ENCODE measurements at places on chromosomes 5 and 9.
A peak's percentile ranks its signal among the peaks of the same experiment; 100 is the strongest.

- DNase-seq = no peak
Observed at GRCh38 chr9:133200631-133201030, 8.4 kb downstream of the OBP2B start.

DNA sequence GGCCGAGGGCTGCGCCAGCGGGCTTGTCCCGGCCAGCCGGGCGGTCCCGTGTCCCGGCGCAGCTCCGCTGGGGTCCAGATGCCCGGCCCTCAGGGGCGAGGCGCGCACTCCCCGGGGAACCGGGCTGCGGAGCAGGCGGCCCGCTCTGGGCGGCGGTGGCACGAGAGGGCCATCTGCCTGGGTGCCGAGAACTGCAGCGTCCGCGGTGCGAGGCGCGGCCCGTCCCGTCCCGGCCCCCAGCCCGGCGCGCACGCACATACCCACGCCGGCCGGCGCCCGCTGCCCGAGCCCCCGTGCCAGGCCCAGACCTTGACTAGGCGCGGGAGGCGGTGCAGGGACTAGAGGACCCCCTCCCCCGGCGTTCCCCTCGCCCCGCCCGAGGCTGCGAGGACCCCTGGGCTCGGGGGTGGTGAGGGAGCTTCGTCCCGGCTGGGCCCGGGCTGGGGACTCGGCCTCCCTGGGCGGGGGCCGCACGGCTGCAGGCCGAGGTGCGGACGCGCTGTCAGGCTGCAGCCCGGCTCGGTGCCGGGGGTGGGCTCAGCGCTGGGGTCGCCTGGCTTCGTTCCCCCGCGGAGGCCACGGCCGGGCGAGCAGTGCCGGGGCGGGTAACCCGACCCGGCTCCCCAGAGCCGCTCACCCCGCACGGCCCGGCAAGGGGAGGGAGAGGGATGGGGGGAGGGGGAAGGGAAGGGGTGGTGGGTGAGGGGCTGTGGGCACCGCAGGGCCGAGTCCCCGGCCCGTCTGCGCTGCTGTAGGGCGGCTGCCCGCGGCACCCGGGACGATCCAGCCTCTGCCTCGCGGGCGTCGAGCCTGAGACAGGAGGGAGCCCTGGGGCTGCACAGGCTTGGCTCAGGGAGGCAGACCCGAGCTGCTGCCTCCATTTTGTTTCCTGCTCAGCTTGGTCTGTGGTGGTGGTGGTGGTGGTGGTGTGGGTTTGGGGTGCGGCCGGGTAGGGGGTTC, 1.2 kb upstream of the NSD1 start:
- no peak for DNase-seq

DNA sequence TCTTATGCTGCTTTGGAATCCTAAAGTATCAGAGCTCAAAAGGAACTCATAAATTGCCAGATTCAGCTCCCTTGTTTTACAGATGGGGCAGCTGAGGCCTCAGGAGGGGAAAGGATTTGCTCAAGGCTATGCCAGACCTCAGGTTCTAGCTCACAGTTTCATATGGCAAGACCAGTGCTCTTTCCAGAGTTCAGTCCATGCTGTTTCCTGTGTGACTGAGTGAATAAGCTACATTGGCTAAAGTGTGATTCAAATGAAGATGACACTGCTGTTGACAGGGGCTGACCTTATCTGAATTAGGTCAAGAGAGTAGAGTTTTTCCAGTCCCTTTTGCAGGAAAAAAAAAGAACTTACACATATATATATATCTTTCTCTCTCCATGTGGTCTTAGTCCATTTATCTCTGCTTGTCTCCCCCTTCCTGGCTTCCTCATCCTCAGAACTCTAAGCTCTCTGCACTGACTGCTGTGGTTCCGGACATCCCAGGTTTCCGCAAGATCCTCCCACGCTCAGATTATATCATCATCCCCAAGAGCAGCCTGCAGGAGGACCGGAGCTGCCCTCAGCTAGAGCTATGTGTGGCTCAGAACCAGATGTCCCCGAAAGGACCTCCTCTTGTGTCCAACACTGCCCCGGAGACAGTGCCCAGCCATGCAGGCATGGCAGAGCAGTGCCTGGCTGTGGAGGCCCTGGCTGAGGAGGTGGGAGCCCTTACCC, 9.3 kb downstream of the HMGXB3 start:
- peak; percentile 46 for DNase-seq

GRCh38 chr5:7756453-7756852, 94.5 kb downstream of the CFAP90 start:
- no peak for DNase-seq

DNA sequence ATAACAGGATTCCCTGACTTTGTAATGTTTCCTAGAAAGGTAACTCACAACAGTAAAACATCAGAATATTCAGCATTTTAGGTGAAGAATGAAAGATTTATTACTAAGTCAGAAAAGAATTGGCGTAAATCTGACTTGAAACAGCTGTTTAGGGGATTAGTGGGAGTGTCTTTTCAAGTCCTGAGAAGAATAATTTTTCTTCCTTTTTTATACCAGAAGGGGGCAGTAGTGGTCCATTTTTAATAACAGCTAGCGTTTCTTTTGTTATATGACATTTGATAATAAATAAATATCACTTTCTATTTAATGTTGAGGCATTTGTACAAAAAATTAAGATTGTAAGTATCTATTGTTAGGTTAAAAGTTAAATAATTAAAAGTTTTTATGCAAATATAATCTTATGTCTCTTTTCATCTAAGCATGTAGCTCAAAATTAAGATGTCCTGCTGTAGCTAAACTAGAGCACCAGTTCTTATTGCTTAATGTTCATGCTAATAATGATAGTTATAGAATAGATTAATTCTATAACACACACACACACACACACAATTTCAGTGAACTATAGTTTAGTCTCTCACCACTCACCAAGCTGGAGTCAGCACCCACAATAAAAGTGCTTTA, 258.7 kb upstream of the ARRDC3 start:
- DNase-seq = peak; percentile 22

DNA sequence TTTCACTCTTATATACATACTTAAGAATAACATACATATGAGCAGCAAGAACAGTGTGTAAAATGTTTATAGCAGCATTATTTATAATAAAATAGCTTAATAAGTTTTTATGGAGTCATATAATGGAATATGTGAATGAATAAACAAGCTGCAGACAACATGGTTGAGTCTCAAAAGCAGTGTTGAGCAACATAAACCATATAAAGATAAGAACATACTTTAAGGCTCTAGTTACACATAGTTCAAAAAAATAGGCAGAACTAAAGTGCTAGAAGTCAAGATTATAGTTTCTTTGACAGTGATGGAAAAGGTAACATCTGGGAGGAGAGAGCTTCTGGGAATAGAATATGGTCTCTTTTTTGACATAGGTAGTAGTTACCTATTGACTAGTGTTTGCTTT, 53.7 kb upstream of the ADAMTS19 start:
- DNase-seq = no peak

DNA sequence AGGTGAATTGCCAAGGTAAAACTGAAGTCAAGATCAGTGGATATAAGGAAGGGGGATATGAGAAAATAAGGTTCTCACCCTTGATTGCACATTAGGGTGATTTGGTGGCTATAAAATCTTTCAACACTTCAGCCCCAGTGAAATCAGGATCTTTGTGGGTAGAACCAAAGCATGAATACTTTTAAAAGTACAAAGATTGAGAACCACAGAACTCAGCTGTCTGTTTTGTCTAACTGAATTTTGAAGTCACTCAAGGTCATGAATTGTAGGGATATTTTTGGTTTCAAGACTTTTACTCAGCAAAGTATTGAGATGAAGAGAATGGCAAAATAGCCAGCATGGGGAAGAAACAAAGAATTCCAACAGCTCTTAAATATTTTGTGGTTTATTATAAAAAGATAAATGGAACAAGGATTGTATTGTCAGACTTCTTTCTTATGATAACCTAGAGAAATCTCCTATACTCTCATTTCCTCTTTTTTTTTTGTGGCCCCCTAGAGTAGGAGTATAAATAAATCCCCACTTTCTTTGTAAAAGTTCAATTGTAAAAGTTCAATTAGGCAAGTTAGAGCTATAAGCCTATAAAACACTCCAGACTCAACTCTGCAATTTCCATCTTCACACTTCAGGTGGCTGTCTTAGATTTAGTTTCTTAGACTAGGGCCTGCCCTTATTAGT, 272.9 kb downstream of the PDE4D start:
- DNase-seq = no peak

- no peak for DNase-seq
Observed at GRCh38 chr9:95457769-95458168, 59.0 kb downstream of the PTCH1 start.

- DNase-seq = no peak
Observed at GRCh38 chr9:90665072-90665471, 22.4 kb upstream of the DIRAS2 start.

- no peak for DNase-seq
Observed at GRCh38 chr5:115494570-115495289, 49.8 kb downstream of the FEM1C start.

DNA sequence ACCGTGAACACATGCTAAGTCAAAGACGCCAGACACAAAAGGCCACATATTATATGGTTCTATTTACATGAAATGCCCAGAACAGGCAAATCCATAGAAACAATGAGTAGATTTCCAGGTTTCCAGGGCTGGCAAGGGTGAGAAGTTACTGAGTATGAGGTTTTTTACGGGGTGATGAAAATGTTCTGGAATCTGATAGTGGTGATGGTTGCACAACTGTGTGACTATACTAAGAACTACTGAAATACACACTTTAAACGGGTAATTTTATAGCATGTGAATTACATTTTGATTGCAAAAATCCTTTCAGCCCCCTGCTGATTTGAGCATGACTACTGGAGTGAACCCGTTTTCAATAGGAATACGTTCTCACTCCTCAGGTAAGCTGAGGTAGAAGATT, 46.7 kb upstream of the TBC1D9B start:
- no peak for DNase-seq

DNA sequence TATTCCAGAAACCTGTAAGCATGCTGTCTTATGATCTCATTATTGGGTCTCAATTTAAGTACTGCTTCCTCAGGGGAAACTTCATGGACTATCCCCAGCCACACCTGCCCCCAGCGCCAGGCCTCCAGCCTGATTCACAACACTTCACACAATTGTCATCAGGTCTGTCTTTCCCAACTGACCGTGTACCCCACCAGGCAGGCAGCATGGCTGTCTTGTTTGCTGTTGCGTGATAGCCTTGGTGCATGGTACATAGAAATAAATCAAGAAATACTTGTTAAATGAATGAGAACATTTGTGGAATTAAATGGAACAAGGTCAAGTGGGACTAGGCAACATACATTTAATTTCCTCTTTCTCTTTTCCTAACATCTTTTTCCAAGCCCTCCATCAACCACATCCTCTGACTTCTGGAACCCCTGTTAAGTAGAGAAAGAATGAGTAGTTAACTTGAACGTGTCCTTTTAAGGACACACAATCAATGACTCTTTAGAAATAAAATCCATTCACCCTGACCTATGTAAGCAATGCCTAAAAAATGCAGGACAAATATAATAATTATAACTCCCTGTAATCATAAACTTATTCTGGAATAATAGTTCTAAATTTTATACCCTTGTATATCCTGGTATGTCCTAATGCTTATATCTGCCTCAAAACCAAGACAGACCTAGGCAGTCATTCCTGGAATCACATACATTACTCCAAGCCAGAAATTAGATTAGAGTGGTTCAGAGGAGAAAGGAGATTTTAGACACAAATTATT, 17.2 kb upstream of the THG1L start:
- DNase-seq = no peak

GRCh38 chr5:117095346-117096332, 521.0 kb upstream of the SEMA6A start:
- no peak for DNase-seq

DNA sequence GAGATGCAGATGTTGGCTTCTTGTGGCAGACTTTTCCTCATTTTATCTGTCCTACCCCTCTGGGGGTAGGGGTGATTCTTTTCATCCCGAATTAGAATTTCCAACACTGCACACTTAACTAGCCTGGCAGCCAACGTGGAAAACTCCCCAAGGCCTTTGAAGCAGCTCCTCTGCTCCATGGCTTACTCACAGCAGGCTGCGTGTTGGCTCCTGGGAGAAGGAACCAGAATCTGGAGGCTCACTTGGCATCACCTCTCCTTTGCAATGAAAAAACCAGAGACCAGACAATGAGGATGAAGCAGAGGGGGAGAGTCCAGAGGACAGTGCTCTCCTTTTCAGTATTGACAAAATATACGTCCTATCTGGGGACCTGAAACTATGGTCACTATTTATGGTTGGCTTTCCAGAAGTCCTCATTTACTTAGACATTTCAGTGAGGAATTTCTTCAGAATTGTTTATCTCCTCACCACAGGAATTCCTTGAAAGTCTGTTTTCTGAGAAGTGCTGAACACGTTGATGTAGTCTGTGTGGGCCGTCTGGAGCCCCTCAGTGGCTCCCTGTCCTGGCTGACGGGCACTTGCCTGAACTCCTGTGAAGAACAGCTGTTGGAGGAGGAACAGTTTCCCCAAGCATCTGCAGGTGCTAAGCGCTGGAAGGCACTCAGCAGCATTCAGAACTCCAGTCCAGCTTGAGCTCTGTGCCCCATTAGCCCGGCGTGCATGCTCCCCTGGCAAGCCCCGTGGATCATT, 231.3 kb downstream of the RFK start:
- DNase-seq = no peak

Measured in HFF-Myc (cell line).